Spinal cord (tissue), 10 donors: ENCODE measurements at places on chromosomes 2 and 18.

DNA sequence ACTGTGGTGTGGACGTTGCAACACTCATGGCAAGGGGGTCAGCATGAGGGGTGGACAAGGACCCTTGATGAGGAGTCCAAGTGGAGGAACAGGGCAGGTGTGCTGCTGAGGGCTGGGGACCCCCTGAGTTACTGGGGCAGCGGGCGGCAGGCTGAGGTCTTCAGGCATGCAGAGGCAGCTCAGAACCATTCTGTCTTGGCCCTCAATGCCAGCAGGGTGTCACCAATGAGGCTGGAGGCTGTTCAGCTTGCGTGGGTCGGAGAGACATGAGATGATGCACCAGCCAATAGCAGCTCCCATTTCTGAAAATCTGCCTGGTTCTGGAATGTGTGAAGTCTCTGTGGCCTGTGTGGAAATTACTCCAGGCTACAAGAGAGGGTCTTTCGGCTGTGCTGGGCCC is 105.4 kb downstream of the INHBB start:
- H3K4me1 ChIP-seq: peaks cover 14% of the 10 kb centered on the region
- no peak overlapping the region for H3K4me3 ChIP-seq
- H3K27me3 ChIP-seq: no peaks in the 10 kb centered on the region
- H3K36me3 ChIP-seq: no peaks in the 10 kb centered on the region

GRCh38 chr2:22521620-22522019 is 863.4 kb upstream of the KLHL29 start:
- peaks cover 3% of the 10 kb centered on the region for H3K4me1 ChIP-seq
- no peaks in the 10 kb centered on the region for H3K36me3 ChIP-seq
- H3K4me3 ChIP-seq: no peak overlapping the region
- H3K27me3 ChIP-seq: no peaks in the 10 kb centered on the region

GRCh38 chr2:102737431-102737830 is 24.4 kb upstream of the TMEM182 start:
- no peaks in the 10 kb centered on the region for H3K36me3 ChIP-seq
- H3K27ac ChIP-seq: no peak overlapping the region
- H3K4me1 ChIP-seq: peaks cover 5% of the 10 kb centered on the region
- no peak overlapping the region for H3K4me3 ChIP-seq
- no peaks in the 10 kb centered on the region for H3K27me3 ChIP-seq
- DNase-seq: no peak

- H3K4me1 ChIP-seq: no peaks in the 10 kb centered on the region
- no peak for DNase-seq
- H3K4me3 ChIP-seq: no peak overlapping the region
- H3K27ac ChIP-seq: no peak overlapping the region
- no peaks in the 10 kb centered on the region for H3K36me3 ChIP-seq
- no peaks in the 10 kb centered on the region for H3K27me3 ChIP-seq
These were observed 489.3 kb downstream of the ZNF516 start for GRCh38 chr18:76005632-76006208.

- H3K4me1 ChIP-seq: no peaks in the 10 kb centered on the region
- H3K27me3 ChIP-seq: no peaks in the 10 kb centered on the region
- H3K36me3 ChIP-seq: no peaks in the 10 kb centered on the region
- no peak overlapping the region for H3K4me3 ChIP-seq
- no peak for DNase-seq
- no peak overlapping the region for H3K27ac ChIP-seq
These were observed 87.8 kb downstream of the CALCRL start for GRCh38 chr2:187360286-187360685.

- DNase-seq: no peak
- peaks cover 26% of the 10 kb centered on the region for H3K4me1 ChIP-seq
- H3K36me3 ChIP-seq: peaks cover 3% of the 10 kb centered on the region
- no peaks in the 10 kb centered on the region for H3K27me3 ChIP-seq
These were observed 1.9 kb downstream of the TTL start for GRCh38 chr2:112483831-112484230.

GRCh38 chr2:178865146-178865936 is 58.1 kb upstream of the TTN start:
- no peak overlapping the region for H3K27ac ChIP-seq
- peak; percentile 28 for DNase-seq
- H3K27me3 ChIP-seq: no peaks in the 10 kb centered on the region
